Renal cortex interstitium (tissue), 15 donors: ENCODE measurements at places on chromosomes 7 and 10.

DNA sequence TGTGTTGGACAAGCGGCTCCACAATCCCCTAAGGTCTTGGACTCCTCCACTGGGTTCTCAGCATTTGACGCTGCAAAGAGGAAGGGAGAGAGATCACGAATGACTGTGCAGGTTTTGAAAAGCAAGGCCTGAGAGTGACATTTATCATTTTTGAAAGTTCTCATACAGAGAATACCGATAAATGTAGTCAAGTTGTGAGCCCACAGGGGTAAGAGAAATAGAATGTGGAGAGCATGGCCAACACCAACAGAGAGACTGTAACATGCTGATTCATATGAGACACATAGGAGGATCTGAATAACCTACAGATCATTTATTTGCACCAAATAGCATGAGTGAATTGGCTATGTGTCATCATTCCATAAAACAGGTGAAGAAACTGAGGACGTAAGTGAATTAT, 230.5 kb upstream of the MBL2 start:
- DNase-seq: no peak

DNA sequence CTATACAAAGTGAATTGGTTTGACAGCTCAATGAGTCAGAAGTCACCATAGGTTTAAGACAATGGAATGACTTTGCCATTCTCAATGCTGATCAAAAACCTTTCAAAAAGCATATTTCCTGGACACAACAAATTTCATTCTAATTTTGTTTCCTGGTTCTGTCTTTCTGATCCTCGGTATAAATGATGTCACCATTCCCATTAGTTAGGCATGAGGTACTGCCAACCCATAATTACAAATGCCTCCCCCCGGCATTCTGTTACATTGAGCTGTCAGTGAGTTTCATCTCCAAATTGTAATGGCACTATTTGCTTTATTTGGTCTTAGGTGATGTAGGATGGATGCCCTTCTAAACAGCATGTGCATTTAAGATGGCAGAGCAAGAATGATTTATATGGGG, 81.7 kb upstream of the NFE2L3 start:
- no peak for DNase-seq

DNA sequence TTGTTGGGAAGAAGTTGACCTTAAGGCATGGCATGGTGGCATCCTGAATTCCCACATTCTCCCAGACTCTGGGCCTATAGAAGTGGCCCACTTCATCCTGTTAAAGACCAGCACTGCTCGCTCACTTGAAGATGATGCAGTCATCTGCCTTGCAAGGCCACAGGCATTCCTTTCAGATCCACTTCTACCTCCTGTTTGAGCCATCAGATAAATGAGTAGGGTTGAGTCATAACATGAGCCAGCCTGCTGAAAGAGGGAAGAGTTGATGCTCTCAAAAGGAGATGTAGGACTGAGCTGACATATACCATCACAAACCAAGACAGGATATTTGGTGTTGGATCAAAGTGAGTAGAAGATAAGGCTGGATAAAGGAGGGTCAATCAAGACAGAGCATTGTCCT, 1.5 kb upstream of the EBLN1 start:
- no peak for DNase-seq

- no peak for DNase-seq
Measured at GRCh38 chr10:121668314-121669027, 70.2 kb upstream of the FGFR2 start.

- DNase-seq: no peak
Measured at GRCh38 chr7:117017702-117018266, 64.5 kb downstream of the ST7 start.

GRCh38 chr10:60958892-60959601, 15.1 kb upstream of the RHOBTB1 start:
- DNase-seq: no peak

GRCh38 chr10:126716366-126716765, 45.9 kb upstream of the C10orf90 start:
- DNase-seq: no peak

DNA sequence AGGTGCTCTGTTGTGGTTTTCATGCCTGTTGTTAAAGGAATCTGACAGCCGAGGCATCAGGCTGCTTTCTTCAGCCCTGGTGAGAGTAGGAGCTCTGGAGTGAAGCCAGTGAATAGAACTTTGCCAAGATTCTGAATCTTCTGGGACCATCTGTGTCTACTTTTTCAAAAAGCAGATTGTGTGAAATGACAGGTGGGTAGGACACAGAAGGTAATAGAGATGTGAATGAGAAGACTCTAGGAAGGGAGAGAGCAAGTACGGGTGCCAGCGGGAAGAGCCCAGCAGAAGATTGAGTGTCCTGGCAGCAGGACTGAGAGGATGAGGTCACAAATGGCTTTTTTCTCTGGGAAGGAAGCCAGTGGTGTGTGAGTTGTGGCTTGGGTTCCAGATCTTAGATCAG, 429.2 kb downstream of the SDK1 start:
- no peak for DNase-seq

- no peak for DNase-seq
Measured at GRCh38 chr7:50960621-50961310, 178.1 kb upstream of the GRB10 start.

- no peak for DNase-seq
Measured at GRCh38 chr7:93921186-93921585, 349 bp upstream of the GNG11 start.

- no peak for DNase-seq
Measured at GRCh38 chr10:33609546-33609945, 275.1 kb upstream of the NRP1 start.

- DNase-seq: no peak
Measured at GRCh38 chr7:49344556-49344955, 420.2 kb downstream of the CDC14C start.

GRCh38 chr7:2078899-2079298, 153.8 kb downstream of the MAD1L1 start:
- DNase-seq: no peak

- DNase-seq: no peak
Measured at GRCh38 chr7:40177071-40177470, 42.3 kb downstream of the SUGCT start.

DNA sequence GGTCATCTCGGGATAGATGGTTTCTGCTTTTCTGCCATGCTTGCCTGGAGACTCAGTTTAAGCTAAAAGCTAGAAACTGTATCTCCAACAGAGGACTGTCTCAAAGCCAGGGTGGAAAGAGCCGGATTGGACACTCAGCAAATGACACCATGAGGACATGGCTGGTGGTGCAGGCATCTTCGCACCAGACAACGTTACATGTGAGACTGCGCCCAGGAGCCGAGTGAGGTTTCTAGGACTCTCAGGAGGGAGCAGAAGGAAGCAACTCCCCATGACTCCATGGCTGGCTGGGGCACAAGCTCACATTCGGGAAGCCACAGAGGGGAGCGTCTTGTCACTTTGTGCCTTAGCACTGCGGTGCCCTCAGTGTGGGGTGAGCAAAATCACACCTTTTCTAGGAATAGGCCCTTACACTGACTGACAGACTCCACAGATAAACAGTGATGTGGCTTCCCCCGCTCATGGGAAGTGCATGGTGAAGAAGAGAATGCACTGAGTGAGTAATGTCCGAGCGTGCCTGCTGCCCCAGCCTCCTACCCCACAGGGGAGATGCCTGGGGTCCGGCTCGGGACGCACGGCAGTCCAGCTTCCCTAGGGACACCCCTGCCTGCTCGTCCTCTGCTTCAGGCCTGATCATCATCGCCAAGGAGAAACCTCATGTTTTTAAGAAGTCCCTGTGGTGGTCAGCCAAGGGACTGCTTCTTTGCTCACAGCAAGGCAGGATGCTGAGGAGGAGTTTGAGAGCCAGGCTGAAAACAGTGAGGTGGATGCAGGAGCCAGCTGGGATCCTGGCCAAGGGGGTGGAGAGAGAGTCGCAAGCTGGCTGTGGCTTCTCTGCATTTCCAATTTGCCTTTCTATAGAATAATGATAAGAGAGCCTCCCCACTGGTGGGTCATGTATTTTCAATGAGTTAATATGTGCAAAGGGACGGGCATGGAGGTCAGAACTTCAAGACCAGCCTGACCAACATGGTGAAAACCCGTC, 52.2 kb upstream of the FXYD4 start:
- no peak for DNase-seq

DNA sequence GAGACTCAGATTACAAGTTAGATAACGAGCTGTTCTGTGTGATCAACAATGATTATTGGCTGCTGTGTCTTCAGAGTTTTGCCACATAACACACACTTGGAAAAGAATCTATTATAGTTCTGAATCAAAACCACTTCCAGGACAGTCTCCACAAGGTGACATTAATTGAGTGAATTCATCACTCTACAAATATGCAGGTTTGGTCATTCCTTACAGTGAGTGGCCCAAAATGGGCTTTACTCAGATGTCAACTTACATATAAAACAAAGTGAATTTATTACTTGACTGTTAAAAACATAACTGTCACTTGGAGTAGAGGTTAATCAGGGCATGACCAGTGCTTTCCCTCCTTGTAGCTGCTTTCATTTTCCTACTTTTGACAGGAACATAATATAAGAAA, 984.3 kb downstream of the REEP3 start:
- DNase-seq: no peak

GRCh38 chr10:13922586-13922985, 335.8 kb downstream of the PRPF18 start:
- no peak for DNase-seq

GRCh38 chr10:106780632-106781031, 383.9 kb downstream of the SORCS1 start:
- no peak for DNase-seq

GRCh38 chr7:81715984-81716588, 53.8 kb downstream of the HGF start:
- DNase-seq: no peak

- DNase-seq: no peak
Measured at GRCh38 chr7:47100148-47100816, 481.6 kb downstream of the TNS3 start.

GRCh38 chr10:89144836-89145235, 62.3 kb downstream of the CH25H start:
- no peak for DNase-seq

GRCh38 chr10:6121146-6121545, 32.3 kb downstream of the RBM17 start:
- no peak for DNase-seq

- no peak for DNase-seq
Measured at GRCh38 chr7:113314594-113314993, 196.2 kb upstream of the SMIM30 start.

DNA sequence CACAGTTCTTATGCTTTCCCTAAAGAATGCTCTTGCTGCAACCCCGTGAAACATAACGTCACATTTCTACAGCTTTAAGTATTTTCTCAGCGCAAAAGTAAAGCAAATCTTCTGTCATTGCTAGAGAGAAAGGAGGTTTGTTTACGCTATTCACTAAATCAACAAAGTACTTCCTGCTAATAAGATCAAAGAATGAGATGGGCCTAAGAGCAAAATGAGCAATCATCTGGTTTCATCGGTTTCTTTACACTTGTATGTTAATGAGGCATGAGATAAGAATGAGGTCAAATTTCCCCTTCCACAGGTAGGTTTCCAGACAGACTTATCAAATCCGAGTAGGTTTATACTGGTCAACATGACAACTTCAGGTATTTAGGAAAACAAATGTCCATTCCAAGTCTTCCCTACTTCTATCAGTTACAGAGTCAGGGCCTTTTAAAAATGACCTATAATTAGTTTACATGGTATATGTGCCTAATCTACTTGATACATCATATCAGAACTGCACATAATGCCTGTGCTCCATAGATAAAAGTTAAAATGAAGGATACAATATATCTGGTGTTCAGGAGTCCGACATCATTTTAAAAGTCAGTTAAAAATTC, 8.4 kb downstream of the USP6NL start:
- no peak for DNase-seq

DNA sequence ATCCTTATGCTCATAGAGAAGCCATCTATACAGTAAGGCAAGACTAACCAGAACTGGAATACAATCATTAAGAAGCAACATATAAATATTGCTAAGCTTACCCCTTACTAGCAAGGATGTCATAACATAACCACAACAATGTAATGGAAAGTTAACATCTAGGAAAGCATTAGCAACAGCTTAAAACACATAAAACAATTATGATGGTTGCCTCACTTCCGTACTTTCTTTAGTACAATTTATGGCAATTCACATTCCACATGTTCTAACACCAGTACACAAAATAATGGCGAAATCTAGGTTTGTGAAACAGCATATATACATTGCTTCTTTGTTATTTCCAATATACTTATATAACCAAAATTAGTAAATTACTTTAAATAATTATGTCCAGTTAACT, 195.0 kb downstream of the AHR start:
- DNase-seq: no peak

DNA sequence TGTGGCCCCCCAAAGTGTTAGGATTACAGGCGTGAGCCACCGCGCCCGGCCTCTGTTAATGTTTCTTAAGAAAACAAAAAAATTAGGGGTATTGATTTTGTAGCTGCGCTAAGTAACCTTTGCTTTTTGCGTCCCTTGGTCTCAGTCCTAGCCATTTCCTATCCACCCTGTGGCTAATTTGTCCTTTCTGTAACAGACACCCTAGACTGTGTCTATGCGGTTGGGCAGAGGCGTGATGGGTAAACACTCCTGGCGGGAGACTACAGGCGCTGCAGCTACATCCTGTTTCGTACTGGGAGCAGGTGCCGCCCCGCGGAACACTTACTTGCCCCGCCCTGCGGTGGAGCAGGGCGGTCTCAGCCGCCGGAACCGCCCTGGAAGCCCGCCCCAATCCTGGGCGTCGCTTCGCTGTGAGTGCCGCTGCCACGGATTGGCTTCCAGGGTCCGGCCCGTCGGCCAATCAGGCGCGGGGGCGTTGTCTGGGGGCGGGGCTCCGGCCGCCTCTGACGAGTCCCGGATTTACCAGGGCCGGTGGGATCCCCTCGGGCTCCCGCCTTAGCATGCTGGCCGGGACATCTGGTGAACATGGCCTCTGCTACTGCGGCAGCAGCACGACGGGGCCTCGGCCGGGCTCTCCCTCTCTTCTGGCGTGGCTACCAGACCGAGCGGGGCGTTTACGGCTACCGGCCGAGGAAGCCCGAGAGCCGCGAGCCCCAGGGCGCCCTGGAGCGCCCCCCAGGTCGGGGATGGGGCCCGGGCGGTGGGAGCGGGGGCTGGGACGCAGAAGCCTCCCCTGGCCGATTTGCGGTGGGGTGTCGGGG, at the start of gene DHTKD1:
Gene DHTKD1, plus strand, starts transcription at position 506 of the 821 bp plus-strand sequence. Its CDS starts 80 bp downstream, at position 586.
- peak; percentile 96 for DNase-seq

- peak; percentile 22 for DNase-seq
Measured at GRCh38 chr10:121158988-121159579, 307.9 kb downstream of the WDR11 start.
